ENCODE measurements at places on chromosomes 16 and 17.

GRCh38 chr17:42459801-42460281 lies 1.2 kb downstream of the ATP6V0A1 start:
- no peak for DNase-seq

DNA sequence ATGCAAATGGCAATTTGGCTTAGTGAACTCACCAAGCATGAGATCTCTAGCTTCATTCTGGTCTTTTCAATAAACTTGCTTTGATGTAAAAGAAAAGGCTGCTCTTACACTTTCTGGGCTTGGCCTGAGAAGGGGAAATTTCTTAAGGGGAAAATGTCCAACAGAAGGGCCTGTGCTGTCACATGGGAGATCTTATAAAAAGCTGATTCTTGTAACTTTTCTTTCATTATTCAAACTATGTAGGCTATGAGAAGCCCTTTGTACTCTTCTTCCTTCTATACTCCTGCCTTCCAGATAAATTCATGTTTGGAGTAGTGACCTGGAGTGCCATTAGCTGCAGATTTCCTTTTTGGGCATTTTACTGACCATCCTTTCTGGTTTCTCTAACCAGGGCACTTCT lies 16.9 kb downstream of the LIMD2 start:
- no peak for DNase-seq

DNA sequence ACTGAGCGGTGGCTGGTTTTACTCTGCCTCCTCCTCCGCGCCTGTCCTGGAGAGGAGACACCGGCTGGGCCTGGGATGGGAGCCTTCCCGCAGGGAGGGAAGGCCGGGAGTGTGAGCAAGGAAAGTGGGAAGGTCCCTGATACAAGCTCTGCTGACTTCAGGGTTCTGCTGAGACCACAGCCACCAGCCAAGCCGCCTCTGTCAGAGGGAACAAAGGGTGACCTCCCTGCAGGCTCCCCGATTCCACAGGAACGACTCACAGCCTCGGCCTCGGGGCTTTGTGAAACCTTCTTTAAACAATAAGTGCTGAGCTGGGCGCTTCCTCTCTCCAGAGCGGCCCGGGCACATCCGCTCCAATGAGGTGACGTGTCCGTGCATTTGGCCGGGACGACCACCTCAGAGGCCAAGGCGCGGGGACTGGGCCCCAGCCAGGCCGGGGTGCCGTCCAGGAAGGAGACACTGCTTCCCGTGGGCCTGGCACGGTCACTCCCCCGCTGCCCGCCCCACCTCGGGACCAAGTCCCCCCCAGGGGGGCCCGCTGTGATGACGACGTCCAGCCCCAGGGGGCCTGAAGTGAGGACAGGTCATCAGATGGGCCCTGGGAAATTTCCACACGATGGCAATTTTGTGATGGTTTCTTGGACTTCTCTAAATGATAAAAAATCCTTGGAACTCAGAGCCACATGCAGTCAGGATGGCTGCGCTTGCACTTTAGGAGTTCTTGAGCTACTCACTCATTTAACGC lies 11.8 kb upstream of the CIBAR2 start:
- DNase-seq, result no peak

DNA sequence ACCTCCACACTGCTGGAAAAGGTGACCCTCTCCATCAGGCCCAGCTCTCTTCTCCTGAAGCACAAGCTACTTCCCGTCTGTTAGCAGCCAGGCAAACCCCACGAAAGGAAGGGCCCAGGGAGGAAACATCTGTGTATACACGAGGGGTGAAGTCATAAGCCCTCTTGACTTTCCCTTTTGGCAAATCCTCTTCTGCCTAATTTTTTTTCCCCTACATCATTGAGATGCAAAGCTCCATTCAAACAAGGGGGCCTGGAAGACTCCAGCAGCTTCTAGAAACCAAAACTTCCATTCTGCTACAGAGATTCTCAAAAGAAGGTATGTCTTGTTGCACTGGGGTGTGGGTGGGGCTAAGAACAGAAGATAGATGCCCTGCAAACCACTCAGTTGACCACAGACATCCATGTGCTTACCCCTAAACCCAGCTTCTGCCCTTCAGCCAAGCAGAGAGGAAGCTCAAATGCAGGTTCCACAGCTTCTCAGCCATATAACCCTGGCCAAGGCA lies 145.6 kb upstream of the RCVRN start:
- peak; percentile 25 for DNase-seq

GRCh38 chr17:43517161-43517560 lies 29.0 kb downstream of the ETV4 start:
- DNase-seq, result no peak

DNA sequence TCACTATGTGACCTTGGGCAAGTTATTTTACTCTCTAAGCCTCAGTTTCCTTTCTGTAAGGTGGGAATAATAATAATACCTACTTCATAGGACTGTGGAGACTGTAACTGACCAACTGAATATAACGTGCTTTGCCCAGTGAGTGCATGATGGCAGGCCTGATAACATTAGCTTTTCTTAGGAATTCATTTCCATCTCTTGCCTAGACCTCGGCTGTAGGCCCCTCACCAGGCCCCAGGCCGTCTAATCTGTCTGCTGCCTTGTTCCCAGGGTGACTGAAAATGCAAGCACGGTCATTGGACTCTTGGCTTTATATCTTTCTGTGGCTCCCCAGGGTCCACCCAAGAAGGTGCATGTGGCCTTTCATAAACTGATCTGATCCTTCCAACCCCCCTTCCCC lies 6.7 kb upstream of the UBE2O start:
- no peak for DNase-seq

DNA sequence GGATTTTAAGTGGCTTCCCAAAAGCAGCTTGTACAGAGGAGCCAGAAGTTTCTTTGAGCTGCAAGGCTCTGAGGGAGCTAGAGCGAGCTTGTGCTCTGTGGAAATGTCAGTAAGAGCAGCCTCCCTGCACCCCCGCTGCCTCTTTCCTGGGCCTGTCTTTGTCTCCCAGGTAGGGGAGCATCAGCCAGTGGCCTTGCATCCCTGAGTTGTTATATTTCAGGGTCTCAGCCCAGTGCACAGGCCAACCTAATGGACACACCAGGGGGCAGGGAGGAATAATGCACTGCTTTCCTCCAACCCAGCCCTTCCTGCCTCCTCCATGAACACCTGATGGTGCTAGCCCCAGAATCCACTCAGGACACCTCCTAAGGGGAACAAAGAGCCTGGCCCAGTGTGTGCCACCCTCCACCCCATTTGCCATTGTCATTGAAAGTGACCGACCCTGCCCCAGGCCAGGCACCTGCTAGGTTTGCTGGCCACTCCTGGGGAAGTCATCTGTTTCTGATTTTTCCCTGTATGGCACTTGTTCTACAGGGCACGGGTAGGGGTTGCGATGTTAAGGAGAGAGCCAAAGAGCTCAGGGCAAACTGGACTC lies 6.3 kb downstream of the TPPP3 start:
- DNase-seq, result no peak

DNA sequence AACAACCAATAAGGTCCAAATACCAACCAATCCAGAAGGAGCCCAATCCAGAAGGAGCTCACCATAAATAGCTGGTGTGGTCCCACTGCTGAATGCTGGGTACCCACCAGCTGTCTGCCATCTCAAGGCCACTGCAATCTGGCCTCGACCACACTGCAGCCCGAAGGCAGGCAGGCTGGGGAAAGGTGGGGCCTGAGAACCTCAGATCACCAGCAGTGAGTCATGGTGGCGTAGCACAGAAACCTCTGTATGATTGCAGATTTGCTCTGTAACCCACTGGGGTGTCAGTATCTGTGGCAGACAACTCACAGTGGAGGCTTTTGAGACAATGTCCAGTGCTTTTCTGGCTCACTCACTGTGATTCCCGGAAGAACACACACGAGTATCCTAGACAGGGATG lies 14.7 kb upstream of the CMTR2 start:
- DNase-seq, result no peak

GRCh38 chr16:53886482-53887378 lies 182.8 kb downstream of the FTO start:
- DNase-seq, result no peak

DNA sequence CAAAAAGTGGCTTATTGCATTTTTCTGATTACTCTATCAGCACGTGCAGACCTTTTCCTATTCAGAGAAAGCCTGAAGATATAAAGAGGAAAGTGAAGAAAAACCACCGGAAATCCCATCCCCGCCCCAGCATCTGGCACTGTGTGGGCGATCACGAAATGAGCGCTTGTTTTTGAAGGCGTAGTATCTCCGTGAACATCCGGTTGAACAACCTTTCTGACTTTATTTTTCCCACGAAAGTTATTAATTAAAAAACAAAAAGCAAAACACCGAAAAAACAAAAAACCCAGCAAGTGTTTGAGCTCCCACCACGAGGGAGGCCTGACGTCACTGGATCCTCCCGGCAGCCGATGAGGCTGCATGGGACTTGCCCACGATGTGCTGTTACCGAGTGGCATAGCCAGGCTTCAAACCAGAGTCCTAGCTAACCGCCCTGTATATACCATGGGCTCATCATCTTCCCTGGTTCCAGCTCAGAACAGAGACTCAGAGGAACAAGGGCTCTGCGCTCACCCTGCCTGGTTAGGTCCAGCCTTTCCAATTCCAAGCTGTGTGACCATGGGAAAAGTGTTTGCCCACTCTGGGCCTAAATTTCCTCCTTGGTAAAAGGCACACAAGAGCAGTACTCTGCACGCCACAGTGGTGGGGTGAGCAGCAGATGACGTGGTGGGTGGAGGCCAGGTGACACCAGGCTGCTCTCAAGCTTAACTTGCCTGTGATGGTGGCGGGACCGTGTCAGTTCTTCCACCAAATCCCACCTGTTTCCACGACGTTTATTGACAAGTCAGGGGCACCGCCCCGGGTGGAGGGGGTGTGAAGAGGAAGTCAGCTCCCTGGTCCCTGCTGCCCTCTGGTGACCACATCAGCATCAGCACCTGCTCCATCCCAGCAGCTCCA lies 34.3 kb upstream of the IL21R start:
- peak; percentile 58 for DNase-seq

DNA sequence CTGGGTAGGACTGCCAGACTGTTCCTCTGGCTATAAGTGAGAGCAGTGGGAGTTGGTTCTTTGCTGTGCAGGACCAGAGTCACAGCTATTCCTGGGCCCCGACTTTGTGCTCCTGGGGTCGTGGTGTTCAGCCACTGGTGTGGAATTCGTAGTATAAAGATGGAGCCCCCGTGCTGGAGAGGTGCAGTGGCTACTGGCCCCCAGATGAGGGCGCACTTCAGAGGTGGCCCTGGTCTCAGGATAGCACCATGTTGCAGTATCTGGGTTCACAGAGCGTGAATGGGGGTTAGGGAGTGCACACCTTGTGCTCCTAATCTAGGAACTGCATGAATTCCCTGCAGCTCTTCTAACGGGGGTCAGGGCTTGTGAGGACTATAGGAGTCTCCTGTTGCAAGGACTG lies 21.1 kb downstream of the TANC2 start:
- DNase-seq, result no peak

DNA sequence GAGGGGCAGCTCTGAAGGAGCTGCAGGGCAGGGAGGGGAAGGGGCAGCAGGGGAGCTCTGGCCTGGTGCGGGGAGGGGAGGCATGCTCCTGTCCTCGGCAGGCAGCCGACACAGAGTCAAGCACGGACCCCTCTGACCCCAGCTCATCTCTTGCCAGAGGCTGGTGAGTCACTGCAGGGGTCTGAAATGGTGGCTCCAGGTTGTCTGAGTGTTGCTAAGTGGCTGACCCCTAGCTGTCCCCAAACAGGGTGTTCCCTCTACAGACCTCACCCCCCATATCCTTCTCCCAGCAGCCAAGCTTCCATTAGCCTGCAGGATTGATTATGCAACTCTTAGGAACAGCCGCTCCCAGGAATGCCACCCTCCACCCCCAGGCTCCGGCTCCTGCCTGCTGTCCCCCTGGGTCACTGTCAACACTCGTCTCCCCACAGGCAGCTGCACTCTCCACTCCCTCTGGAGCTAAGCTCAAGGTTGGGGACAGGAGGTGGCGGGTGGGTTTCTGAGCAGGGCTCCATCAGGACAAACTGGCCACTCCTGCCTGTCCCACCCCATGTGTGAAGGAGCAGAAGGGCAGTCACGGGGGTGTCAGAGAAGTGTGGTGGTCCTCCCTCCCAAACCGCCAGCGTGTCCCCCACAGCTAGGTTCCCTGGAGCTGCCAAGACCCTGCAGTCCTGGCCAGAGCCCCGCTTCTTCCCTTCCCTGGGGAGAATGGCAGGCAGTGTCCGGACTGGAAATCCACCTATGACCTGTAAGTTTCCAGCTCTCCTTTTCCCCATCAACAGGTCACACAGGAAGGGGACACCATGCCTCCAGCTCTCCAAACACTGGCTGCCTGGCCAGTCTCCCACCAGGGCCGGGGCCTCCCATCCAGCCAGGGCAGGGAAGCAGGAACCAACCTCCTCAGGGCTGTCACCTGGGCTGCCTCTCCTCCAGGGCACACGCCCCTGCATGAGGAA lies 1.0 kb downstream of the MYLK3 start:
- DNase-seq, result no peak

GRCh38 chr16:68577352-68577853 lies 38.3 kb downstream of the ZFP90 start:
- no peak for DNase-seq

- DNase-seq, result peak; percentile 75
These were observed 18.4 kb downstream of the CYB5D2 start for GRCh38 chr17:4161192-4161966.

DNA sequence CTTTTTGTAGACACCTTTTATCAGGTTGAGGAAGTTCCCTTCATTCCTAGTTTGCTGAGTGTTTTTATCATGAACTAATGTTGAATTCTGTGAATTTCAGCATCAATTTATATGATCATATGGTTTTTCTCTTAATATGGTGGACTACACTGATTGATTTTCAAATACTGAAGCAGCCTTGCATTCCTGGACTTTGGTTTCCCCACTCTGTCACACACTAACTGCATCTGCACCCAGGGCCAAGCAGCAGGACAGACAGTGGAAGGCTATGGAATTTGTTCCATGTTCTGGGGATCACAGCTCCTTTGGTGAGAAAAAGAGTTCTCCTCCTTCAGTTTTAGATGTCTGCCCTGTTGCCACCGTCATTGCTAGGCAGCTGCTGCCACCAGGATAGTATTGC lies 7.8 kb downstream of the TERF2 start:
- no peak for DNase-seq

- no peak for DNase-seq
These were observed 2.5 kb downstream of the TAC4 start for GRCh38 chr17:49845321-49845720.

DNA sequence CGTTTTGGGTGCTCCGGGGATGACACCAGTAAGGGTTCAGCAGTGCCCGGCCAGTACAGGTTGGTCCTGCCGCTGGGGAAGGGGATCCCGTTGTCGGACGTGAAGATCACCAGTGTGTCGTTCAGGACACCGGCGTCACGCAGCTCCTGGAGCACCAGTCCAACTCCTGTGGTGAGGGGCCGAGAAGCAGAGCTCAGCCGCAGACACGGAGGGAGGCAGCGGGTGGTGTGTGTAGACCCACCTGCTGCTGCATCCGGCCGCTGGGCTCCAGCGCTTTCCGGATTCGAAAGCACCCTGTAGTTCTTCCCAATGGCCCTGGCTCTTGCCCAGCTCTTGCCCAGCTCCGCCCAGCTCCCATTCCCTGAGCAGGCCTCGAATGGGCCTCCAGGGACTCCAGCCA lies 8.0 kb downstream of the SGSH start:
- DNase-seq, result no peak

Measured in HFF-Myc (cell line).